K562 (cell line): ENCODE measurements at places on chromosomes 5 and 9.
A peak's percentile ranks its signal among the peaks of the same experiment; 100 is the strongest.

DNA sequence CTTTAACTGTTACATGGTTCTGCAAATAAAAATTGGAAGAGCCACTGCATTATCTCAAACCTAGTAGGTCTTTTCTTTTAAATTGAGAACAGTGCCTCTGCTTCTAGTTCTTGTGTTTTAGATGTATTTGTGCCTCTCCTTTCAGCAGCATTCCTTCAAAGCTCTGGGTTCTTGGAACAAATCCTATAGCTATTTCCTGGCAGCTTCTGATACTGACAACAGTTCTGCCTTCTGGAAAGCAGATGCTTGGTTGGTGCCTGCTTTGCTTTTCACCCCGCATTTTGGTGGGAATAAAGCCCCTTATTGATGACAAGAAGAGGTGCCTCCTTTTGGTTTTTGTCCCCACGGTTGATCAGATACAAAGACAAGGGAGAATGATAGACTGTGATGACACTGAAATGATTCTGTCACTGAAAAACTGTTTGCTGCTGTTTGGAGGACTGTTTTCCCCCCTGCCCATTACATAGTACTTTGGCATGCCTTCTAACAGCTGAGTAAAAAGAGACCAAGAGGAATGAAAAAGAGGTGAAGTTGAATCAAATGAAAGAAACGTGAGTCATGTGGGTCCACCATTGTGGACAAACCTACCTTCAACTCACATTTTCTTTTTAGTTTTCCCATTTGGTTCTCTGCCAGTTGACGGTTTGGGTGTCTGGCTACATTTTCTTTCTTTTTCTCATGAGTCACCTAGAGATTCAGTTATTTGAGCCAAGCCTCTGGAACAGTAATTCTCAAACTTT, 5.6 kb downstream of the PTCD2 start:
- H3K4me1 ChIP-seq = peaks cover 8% of the 10 kb centered on the region; the same call in 2 of the 3 replicates
- no peak overlapping the region for H3K27ac ChIP-seq
- no peak for DNase-seq
- H3K27me3 ChIP-seq = no peaks in the 10 kb centered on the region
- no peak overlapping the region for H3K4me3 ChIP-seq
- H3K36me3 ChIP-seq = peaks cover 72% of the 10 kb centered on the region

DNA sequence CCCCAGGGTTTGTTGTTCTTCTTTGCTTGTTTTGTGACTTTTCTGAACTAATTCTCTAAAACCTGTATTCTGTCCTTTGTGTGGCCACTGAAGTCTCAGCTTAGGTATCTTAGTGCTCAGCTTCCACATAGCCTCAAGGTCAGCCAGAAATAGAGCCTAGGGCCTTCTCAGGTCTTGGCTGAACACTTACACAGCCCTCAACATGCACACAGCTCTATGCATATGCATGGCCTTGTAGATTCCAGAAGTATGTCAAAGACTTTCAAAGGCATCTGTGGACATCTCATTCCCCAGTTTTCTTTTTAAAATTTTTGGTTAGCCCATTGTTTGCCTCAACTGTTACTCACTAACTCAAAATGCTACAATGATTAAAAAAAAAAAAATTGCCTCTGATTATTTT, 99.9 kb upstream of the GRIA1 start:
- H3K4me1 ChIP-seq = no peaks in the 10 kb centered on the region
- no peak overlapping the region for H3K4me3 ChIP-seq
- no peak for DNase-seq
- no peaks in the 10 kb centered on the region for H3K27me3 ChIP-seq
- H3K27ac ChIP-seq = no peak overlapping the region

DNA sequence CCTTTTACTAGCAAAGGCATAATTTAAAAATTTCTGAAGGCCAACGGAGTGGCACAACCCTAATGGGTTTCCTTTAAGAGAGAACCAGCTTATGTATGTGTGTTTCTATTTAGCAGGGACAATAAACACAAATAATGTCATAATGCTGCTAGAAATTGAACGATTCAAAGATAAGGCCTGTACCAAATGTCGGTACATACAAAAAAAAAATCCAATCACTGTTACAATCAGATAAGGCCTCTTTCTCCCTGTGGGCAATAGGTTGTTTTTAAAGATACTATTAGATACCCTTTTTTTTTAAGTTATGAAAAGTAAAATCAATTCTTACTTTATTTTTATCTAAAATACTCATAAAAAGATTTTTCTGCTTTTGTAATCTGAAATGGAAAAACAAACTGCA, 821.0 kb downstream of the PRELID2 start:
- H3K4me1 ChIP-seq = no peaks in the 10 kb centered on the region
- H3K4me3 ChIP-seq = no peak overlapping the region
- no peak for DNase-seq
- no peaks in the 10 kb centered on the region for H3K36me3 ChIP-seq
- no peaks in the 10 kb centered on the region for H3K27me3 ChIP-seq
- H3K27ac ChIP-seq = no peak overlapping the region

GRCh38 chr9:15867988-15868387, 315.1 kb downstream of the CCDC171 start:
- DNase-seq = no peak
- H3K4me3 ChIP-seq = no peak overlapping the region
- no peaks in the 10 kb centered on the region for H3K4me1 ChIP-seq
- no peaks in the 10 kb centered on the region for H3K27me3 ChIP-seq
- no peaks in the 10 kb centered on the region for H3K36me3 ChIP-seq

- H3K36me3 ChIP-seq = no peaks in the 10 kb centered on the region
- DNase-seq = no peak
- no peak overlapping the region for H3K4me3 ChIP-seq
These were observed 147.2 kb downstream of the C9orf50 start for GRCh38 chr9:129473523-129474244.

DNA sequence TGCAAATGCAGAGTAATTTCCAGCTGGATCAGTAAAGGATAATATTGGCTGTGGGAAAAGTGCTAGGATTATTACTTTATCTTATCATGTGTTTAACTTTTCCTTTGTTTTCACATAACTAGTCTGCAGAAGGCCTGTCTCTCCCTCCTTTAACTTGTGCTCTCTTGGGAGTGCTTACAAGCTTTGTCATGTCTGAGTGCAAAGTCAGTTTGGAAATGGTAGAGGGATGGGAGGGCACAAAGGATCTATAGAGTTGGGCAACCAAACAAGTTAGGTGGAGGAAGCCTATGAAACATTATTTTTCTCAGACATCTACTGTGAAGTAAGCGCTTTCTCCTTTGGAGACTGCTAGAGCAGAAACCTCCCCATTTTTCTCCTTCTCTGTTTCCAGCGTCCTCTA, 308.8 kb downstream of the ARHGAP26 start:
- no peak for DNase-seq
- H3K4me3 ChIP-seq = no peak overlapping the region
- H3K36me3 ChIP-seq = no peaks in the 10 kb centered on the region
- no peaks in the 10 kb centered on the region for H3K4me1 ChIP-seq
- H3K27me3 ChIP-seq = peaks cover 9% of the 10 kb centered on the region; the same call in 1 of the 3 replicates
- no peak overlapping the region for H3K27ac ChIP-seq

- H3K4me3 ChIP-seq = no peak overlapping the region
- peaks cover 23% of the 10 kb centered on the region for H3K36me3 ChIP-seq
- no peaks in the 10 kb centered on the region for H3K27me3 ChIP-seq
- H3K27ac ChIP-seq = no peak overlapping the region
- peak; percentile 12 for DNase-seq
- no peaks in the 10 kb centered on the region for H3K4me1 ChIP-seq
These were observed 25.6 kb downstream of the CEP78 start for GRCh38 chr9:78261403-78262001.

- H3K36me3 ChIP-seq = no peaks in the 10 kb centered on the region
- no peak for DNase-seq
- H3K4me1 ChIP-seq = no peaks in the 10 kb centered on the region; the same call in 1 of the 2 replicates
- H3K4me3 ChIP-seq = no peak overlapping the region
- H3K27me3 ChIP-seq = no peaks in the 10 kb centered on the region
These were observed 82.6 kb upstream of the EQTN start for GRCh38 chr9:27379311-27380251.

- peaks cover 2% of the 10 kb centered on the region; the same call in 1 of the 3 replicates for H3K27me3 ChIP-seq
- H3K27ac ChIP-seq = no peak overlapping the region
- no peak for DNase-seq
- H3K4me3 ChIP-seq = no peak overlapping the region
- H3K36me3 ChIP-seq = no peaks in the 10 kb centered on the region
These were observed 69.1 kb downstream of the ARSB start for GRCh38 chr5:78916044-78916443.

DNA sequence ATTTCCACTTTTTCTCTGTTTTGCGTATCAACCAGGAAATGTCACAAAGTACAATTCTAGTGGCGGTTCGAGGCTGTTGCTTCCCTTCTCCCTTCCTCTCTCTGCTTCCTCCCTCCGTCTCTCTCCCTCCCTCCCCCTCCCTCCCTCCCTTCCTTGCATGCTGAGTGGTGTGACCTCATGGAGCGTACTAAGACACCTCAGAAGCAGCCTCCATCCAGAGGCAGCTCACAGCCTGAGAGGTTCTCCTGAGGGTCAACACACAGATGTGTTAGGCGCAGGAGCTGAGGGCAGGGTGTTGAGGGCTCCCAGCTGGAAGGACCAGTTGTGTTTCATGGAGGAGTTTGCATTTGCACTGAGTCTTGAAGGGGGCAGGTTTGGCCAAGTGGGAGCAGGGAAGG, 57.7 kb downstream of the COL5A1 start:
- no peak overlapping the region for H3K27ac ChIP-seq
- H3K4me3 ChIP-seq = no peak overlapping the region
- peaks cover 16% of the 10 kb centered on the region; the same call in 2 of the 3 replicates for H3K27me3 ChIP-seq
- H3K36me3 ChIP-seq = no peaks in the 10 kb centered on the region
- no peak for DNase-seq
- peaks cover 10% of the 10 kb centered on the region for H3K4me1 ChIP-seq

- no peak overlapping the region for H3K4me3 ChIP-seq
- no peaks in the 10 kb centered on the region for H3K27me3 ChIP-seq
- no peak overlapping the region for H3K27ac ChIP-seq
- H3K4me1 ChIP-seq = peaks cover 7% of the 10 kb centered on the region; the same call in 2 of the 3 replicates
- H3K36me3 ChIP-seq = peaks cover 4% of the 10 kb centered on the region; the same call in 1 of the 3 replicates
These were observed 49.0 kb downstream of the DAPK1 start for GRCh38 chr9:87546704-87547103.

- no peaks in the 10 kb centered on the region for H3K4me1 ChIP-seq
- H3K27ac ChIP-seq = no peak overlapping the region
- no peak for DNase-seq
- no peak overlapping the region for H3K4me3 ChIP-seq
- no peaks in the 10 kb centered on the region for H3K36me3 ChIP-seq
- no peaks in the 10 kb centered on the region for H3K27me3 ChIP-seq
These were observed 432.6 kb downstream of the CAAP1 start for GRCh38 chr9:26459959-26460358.

GRCh38 chr9:2664174-2665065, 42.8 kb downstream of the VLDLR start:
- DNase-seq = no peak
- H3K4me3 ChIP-seq = no peak overlapping the region
- H3K36me3 ChIP-seq = no peaks in the 10 kb centered on the region
- H3K4me1 ChIP-seq = no peaks in the 10 kb centered on the region

DNA sequence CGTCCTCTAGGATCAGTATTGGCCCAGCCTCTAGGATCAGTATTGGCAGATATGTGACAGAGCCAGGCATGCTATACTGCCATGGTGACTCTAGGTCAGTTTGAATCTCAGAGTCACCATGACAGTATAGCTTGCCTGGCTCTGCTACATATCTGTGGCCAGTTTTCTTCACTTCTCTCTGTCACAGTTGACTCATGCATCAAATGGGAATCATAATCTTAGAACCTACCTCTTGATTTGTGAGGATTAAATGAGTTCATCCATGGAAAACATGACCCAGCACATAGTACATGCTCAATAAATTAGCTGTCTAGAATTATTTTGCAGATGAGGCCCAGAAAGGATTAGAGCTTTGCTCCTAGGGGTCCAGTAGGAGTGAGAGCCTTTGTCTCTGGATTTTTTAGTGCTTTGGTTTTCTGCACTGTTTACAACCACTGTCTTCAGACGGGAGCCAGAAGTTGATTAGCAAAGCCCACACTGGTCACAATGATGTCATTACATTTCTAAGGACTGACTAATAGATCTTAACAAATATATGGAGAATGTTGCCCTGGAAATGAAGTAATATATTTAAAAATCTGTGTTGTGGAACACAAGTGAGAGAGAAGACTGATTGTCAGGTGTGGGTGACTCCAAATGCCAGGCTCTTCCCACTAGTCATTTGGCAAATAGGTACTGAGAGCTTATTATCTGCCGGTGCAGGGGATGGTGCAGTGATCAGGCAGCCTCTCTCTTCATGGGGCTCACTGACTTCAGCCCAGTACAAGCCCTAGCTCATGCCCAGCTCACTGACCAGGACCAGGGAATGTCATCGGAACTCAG, 76.0 kb downstream of the COL15A1 start:
- H3K4me3 ChIP-seq = no peak overlapping the region
- no peaks in the 10 kb centered on the region for H3K36me3 ChIP-seq
- no peak for DNase-seq
- H3K27ac ChIP-seq = no peak overlapping the region

- H3K36me3 ChIP-seq = no peaks in the 10 kb centered on the region
- peaks cover 4% of the 10 kb centered on the region; the same call in 2 of the 3 replicates for H3K4me1 ChIP-seq
- H3K27ac ChIP-seq = no peak overlapping the region
- no peak for DNase-seq
- H3K27me3 ChIP-seq = no peaks in the 10 kb centered on the region
- no peak overlapping the region for H3K4me3 ChIP-seq
These were observed 4.7 kb upstream of the UHRF2 start for GRCh38 chr9:6408320-6408719.

DNA sequence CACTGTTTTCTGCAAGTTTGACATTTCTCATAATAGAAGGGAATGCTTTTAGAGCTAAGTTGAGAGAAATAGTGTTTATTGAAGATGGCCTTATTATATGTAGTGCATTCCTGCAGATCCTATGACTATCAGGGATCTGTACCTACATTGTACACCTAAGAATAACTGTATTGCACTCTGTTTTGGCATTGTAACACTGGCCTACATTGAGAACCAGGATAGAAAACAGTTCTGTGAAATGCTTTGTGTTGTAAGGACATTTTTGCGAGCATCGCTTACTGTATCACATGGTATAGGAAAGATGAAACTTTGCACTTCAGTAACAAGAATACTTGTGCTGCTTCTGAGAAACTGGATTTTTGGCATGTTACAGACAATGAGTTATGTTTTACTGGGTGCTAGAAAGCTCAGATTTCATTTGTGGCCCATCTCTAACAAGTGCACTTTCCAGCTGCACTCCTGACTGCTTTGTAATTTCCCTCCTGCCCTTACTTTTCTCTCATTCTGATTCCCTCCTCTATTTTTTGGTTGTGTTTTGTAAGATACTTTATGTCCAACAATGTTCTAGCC, 30.6 kb downstream of the C9orf85 start:
- H3K4me3 ChIP-seq = no peak overlapping the region
- H3K27ac ChIP-seq = no peak overlapping the region
- DNase-seq = no peak
- no peaks in the 10 kb centered on the region for H3K27me3 ChIP-seq

DNA sequence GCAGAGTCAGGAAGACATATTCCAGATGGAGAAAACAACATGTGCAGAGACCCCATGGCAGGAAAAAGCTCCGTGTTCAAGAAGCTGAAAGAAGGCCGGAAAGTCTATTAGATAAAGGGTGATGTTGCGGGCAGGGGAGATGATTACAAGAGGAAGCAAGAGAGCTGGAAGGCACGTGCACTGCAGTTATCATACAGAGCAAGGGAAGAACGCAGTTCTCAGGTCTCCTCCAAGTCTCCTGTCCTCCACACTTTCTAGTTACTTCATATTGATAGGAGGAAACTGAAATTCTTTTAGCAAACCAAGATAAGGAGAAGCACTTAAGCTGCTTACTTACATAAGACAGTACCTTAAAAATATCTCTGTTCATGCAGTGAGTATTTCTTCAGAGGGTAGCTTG, 58.3 kb upstream of the PLPP6 start:
- H3K27me3 ChIP-seq = peaks cover 3% of the 10 kb centered on the region; the same call in 2 of the 3 replicates
- DNase-seq = no peak
- H3K36me3 ChIP-seq = no peaks in the 10 kb centered on the region
- no peaks in the 10 kb centered on the region for H3K4me1 ChIP-seq
- H3K4me3 ChIP-seq = no peak overlapping the region

GRCh38 chr5:157444224-157444623, 15.8 kb upstream of the NIPAL4 start:
- no peak for DNase-seq
- H3K27me3 ChIP-seq = peaks cover 24% of the 10 kb centered on the region
- H3K4me3 ChIP-seq = no peak overlapping the region
- no peaks in the 10 kb centered on the region for H3K36me3 ChIP-seq
- no peak overlapping the region for H3K27ac ChIP-seq
